ENCODE measurements at places on chromosomes 5 and 9.

- no peak for DNase-seq
These were observed 142.3 kb downstream of the MEF2C start for GRCh38 chr5:88740604-88741185.

DNA sequence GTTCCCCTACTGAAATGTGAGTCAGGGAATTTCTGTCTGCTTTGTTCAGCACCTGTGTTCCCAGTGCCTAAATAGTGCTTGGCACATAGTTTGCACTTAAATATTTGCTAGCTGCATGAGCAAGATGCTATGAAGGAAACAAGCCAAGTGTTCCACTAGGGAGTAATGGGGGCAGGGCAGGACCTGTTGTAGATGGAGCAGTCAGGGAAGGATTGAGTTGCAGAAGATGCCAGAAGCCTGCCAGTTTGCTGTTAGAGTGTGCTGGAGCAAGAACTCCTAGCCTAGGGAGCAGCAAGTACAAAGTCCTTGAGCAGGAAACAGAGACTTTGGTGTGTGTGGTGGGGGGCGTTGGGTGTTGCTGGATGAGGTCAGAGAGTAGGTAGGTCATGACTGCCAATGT is 87.5 kb downstream of the DAB2IP start:
- DNase-seq: no peak

DNA sequence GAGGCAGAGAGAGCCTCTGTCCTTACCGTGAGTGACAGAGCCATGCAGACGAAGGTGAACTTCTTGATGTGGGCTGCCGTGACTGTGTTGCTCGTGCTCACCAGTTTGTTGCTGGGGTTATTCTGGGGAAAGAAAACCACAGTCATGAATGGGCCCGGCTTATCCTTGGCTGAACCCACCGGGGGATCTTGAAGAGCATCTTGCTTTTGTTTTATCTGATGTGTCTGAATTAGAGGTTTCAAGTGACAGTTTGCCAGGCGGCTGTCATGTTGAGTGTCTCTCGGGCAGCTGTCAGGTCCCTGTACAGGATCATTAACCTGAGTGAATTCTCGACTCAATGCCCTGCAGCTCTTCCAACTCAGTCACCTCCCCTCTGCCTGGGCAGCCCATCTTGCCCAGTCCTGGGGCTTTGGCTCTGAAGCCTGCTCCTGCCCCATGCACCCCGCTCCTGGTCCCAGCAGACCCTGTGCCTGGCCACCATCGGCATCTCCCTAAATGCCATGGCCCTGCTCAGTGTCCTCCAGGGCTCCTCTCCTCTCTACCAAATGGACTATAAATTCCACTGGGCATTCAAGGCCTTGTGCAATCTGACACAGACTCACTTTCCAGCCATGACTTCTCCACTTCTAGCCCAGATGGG is 77.4 kb downstream of the OTULIN start:
- no peak for DNase-seq

GRCh38 chr5:129241755-129242154 is 147.2 kb downstream of the ISOC1 start:
- DNase-seq: no peak

- no peak for DNase-seq
These were observed 119.4 kb downstream of the WNK2 start for GRCh38 chr9:93303258-93303771.

DNA sequence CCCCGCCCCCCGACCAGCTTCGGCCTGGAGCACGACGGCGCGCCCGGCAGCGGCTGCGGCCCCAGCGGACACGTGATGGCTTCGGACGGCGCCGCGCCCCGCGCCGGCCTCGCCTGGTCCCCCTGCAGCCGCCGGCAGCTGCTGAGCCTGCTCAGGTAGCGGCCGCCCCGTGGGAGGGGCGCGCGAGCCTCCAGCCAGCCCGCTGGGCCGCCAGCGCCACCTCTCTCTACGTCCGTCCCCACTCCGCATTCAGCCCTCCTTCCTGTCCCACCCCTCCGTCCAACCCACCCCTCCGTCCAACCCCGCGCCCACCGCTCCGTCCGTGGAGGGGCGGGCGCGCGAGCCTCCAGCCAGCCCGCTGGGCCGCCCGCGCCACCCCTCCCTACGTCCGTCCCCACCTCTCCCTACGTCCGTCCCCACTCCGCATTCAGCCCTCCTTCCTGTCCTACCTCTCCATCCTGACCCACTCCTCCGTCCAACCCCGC is 6.5 kb downstream of the ADAMTS13 start:
- DNase-seq: peak; percentile 21

DNA sequence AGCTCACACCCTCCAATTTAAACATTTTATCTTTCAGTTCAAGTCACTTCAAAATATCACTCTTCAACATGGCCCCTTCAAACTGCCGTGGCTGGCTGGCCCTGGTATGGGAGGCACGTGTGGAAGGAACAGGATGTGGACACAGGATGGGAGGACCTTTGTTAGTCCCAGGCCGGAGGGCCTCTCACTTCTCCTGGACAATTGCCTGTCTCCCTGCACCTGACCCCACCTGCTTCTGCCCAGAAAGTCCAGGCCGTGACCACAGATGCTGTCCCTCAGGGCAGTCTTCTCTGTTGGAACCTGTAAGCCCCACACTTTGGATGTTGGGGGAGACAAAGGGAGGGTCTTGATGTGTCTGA is 19.4 kb downstream of the AMBP start:
- DNase-seq: no peak

GRCh38 chr9:126989847-126990842 is 75.6 kb downstream of the RALGPS1 start:
- no peak for DNase-seq

DNA sequence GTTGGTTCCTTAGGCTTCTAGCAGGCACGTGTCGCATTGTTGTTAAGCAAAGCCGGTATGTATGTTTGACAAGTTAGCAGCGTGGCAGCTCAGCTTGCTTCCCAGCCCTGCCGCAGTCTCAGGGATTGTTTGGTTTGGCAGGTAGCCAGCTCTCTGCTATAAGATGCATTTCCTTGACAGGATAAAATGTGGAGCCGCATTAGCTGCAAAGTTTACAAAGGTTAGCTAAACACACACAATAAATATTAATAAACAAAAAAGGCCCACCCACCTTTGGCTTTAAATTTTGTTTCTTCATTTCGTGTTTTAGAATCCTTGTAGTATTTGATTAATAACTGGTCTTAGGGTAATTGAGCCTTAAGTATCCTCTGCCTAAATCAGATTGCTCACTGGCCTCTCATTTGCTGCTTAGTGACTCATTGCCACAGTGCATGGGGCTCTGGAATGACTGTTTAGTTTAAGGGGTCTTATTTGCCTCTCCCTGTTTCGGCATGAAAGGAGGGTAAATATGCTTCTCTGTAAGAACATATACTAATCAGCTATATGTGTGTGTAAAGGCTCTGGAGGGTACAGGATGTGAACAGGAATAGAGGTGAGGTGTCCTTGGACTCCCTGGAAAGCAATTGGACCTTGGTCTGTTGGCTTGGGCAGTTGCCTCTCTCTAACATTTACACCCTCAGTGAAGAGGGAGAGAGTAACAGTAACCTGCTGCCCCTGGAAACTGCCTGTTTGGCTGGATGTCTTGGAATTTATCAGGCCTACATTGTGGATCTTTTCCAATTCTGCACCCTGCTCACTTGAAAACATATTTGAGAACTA is 122.0 kb downstream of the GDNF start:
- peak; percentile 72 for DNase-seq

- DNase-seq: no peak
These were observed 8.2 kb downstream of the PBX3 start for GRCh38 chr9:125755340-125755739.
